Activated CD4-positive, alpha-beta T cell treated with anti-CD3 and anti-CD28 coated beads, Interleukin-2, amount 10 ng/mL, durations not matched to agents 24 days and 14 days (primary cell): ENCODE measurements at places on chromosomes 11 and 22. TPM values are rescaled to one million over a fixed set of nuclear protein-coding genes. Genes with fewer than 3 reads are reported as not detected.

The RIMBP3B gene
- total RNA-seq: 0.26 TPM in 1 of 2 replicates, not detected in the other

The GGT5 gene
- 0.07 TPM in 1 of 2 replicates, not detected in the other for total RNA-seq

The CD3D gene
- 381 and 400 TPM in 2 replicates for total RNA-seq

The OTOG gene
- not detected in 2 replicates for total RNA-seq

DNA sequence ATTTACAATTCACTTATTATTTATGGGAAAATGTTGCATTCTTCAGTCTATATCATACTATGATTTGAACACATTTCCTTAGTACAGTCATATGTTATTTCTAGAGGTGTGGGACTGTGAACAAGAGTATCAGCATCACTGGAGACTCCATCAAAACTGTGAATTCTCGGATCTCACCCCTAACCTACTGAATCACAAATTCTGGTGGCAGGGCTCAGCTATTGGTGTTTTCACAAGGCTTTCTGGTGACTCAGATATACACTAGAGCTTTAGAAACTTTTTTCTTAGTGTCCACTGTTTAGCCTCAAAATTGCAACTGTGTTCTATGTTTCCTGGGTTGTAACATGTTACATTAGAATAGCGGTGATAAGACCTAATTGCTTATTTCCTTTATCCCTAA is 352.9 kb upstream of the DDI1 start:
- H3K27me3 ChIP-seq: no peaks in the 10 kb centered on the region
- H3K4me3 ChIP-seq: no peak overlapping the region
- H3K4me1 ChIP-seq: peaks cover 5% of the 10 kb centered on the region
- H3K36me3 ChIP-seq: no peaks in the 10 kb centered on the region

GRCh38 chr11:21007297-21007696 is 337.9 kb downstream of the NELL1 start:
- H3K4me1 ChIP-seq: no peaks in the 10 kb centered on the region
- DNase-seq: no peak
- no peak overlapping the region for H3K4me3 ChIP-seq
- H3K27ac ChIP-seq: no peak overlapping the region
- no peaks in the 10 kb centered on the region for H3K36me3 ChIP-seq

GRCh38 chr11:133930767-133931448 is 25.9 kb downstream of the IGSF9B start:
- H3K4me3 ChIP-seq: no peak overlapping the region
- no peaks in the 10 kb centered on the region for H3K27me3 ChIP-seq
- H3K4me1 ChIP-seq: peaks cover 37% of the 10 kb centered on the region
- H3K27ac ChIP-seq: peak overlapping the region; percentile 40
- no peak for DNase-seq
- peaks cover 51% of the 10 kb centered on the region for H3K36me3 ChIP-seq

DNA sequence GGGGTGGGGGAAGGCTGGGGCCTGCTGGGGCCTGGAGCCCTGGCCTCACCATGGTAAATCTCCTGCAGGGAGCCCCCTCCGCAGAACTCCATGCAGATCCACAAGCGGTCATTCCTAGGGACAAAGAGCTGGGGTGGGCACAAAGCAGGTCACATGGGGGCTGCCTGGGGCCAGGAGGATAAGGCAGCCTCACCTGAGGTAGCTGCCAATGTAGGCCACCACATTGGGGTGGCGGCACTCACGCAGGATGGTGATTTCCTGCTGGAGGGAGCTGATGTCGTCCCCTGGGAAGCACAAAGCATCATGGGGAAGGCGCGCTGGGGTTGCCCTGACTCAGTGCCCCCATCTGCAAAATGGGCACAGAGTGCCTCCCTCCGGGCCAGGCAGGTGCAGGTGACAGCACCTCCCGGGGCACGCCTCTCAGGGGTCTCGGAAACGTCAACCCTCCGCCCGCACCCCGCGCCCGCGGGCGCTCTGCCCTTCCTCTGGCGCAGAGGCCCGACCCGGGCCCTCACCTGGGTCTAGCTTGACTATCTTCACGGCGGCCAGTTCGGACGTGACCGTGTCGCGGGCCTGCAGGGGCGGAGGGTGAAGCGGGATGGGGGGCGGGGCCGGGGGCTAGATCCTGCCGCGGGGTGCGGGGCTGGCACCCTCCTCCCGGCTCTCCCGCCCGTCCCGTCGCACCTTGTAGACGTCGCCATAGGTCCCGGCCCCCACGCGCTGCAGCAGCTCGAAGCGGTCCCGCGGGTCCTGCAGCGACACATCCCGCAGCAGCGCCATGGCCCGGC is 450 bp downstream of the MAP4K2 start:
- H3K27ac ChIP-seq: peak overlapping the region; percentile 77
- peaks cover 16% of the 10 kb centered on the region for H3K4me1 ChIP-seq

- no peak overlapping the region for H3K27ac ChIP-seq
- H3K27me3 ChIP-seq: no peaks in the 10 kb centered on the region
- peaks cover 7% of the 10 kb centered on the region for H3K36me3 ChIP-seq
Observed at GRCh38 chr11:61139387-61139786, 21.8 kb downstream of the VPS37C start.

- peaks cover 29% of the 10 kb centered on the region for H3K4me1 ChIP-seq
Observed at GRCh38 chr11:8913961-8914660, 3.1 kb downstream of the AKIP1 start.

- H3K4me3 ChIP-seq: no peak overlapping the region
- DNase-seq: no peak
- H3K36me3 ChIP-seq: no peaks in the 10 kb centered on the region
- H3K27me3 ChIP-seq: peaks cover 6% of the 10 kb centered on the region
- no peak overlapping the region for H3K27ac ChIP-seq
Observed at GRCh38 chr11:22798901-22799300, 30.7 kb downstream of the SVIP start.

DNA sequence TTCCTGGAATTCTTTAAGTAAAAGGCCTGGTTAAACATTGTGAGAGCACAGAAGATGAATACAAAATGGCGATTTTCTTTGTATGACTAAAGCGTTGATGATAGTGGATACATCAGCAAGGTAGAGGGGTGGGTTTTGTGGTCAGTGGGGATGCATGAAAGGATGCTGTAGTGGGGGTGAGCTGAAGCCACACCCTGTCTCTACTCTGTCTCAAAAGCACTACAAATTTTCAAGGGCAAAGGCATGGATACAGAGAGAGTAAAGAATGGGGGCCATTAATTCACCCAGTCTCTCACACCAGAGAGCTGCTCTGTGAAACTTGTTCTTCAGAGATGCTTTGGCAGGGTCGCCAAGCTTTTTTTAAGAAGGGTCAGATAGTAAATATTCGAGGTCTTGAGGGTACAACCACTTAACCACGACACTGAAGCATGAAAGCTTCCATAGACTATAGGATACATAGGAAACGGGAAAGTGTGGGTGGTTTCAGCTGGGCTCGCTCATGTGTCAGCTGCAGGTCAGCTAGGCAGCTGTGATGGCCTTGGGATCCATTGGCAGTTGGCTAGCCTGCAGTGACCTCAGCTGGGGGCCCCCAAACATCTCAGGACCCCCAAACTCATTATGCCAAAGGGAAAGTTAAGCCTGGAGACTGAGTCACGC is 8.3 kb downstream of the TMEM138 start:
- no peak overlapping the region for H3K4me3 ChIP-seq
- H3K4me1 ChIP-seq: peaks cover 9% of the 10 kb centered on the region

GRCh38 chr11:134001088-134001487 is 44.3 kb upstream of the IGSF9B start:
- H3K36me3 ChIP-seq: no peaks in the 10 kb centered on the region
- H3K4me1 ChIP-seq: no peaks in the 10 kb centered on the region
- no peak overlapping the region for H3K4me3 ChIP-seq
- H3K27me3 ChIP-seq: peaks cover 1% of the 10 kb centered on the region
